Neuronal stem cell (in vitro differentiated cells): ENCODE measurements at places on chromosomes 12 and 14.

DNA sequence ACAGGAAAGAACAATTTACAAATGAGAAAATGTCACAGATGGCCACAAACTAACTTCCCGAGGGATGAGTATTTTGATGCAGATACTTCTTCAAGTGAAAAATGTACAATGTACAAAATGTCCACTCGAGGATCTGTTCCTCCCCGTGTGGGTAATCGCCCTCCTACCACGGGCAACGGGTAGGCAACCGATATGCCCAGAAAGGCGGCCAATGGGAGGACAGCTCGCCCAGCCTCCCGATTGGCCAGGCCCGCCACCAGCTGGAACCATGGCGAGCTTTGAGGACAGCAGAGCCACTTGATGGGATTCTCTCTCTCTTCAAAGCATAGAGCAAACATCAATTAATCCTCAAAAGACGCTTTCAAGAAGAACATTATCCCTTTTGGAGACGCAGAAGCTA lies 42.3 kb downstream of the DPF3 start:
- no peaks in the 10 kb centered on the region for H3K36me3 ChIP-seq
- no peaks in the 10 kb centered on the region for H3K4me1 ChIP-seq
- DNase-seq, result no peak
- no peak overlapping the region for H3K27ac ChIP-seq
- H3K4me3 ChIP-seq, result no peak overlapping the region
- no peaks in the 10 kb centered on the region for H3K27me3 ChIP-seq

DNA sequence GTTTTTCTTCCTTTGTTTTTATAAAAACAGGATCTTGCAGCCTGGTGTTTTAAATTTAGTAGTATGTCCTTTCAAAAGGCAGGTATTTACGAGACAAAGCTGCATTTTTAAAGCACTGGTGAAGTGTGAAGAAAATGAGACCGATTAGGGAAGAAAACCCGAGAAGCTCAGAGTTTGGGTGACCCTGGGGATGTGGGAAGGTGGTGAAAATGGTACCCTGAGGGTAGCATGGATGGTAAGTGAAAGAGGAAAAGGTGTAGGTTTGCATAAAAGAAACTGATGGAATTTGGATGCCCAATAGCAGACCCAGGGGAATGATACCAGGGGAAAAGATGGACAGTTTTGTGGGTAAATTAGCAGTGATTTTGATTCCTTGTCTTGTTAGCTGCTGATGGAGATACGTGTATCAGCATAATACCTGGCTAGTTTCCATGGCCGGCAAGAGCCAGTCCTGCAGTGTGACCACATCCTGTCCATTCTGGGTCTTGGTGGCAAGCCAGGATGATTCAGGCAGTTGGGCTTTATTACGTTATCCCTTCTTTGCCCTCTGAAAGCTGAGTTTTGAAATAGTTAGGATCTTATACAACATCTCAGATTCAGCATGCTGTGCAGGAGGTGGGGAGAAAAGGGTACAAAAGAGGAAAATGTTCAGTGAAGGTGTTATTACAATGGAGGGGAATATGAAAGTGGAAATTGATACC lies 8.9 kb downstream of the BICD1 start:
- no peaks in the 10 kb centered on the region for H3K36me3 ChIP-seq
- H3K4me3 ChIP-seq, result no peak overlapping the region
- no peak overlapping the region for H3K27ac ChIP-seq

GRCh38 chr12:132314516-132315233 lies 14.7 kb downstream of the GALNT9 start:
- no peak for DNase-seq
- no peaks in the 10 kb centered on the region for H3K27me3 ChIP-seq
- no peaks in the 10 kb centered on the region for H3K36me3 ChIP-seq
- H3K4me3 ChIP-seq, result no peak overlapping the region
- no peak overlapping the region for H3K27ac ChIP-seq

- no peak for DNase-seq
- peaks cover 26% of the 10 kb centered on the region for H3K27me3 ChIP-seq
- no peaks in the 10 kb centered on the region for H3K4me1 ChIP-seq
- no peak overlapping the region for H3K27ac ChIP-seq
- no peak overlapping the region for H3K4me3 ChIP-seq
Observed at GRCh38 chr12:113072136-113072535, 15.6 kb downstream of the DTX1 start.

DNA sequence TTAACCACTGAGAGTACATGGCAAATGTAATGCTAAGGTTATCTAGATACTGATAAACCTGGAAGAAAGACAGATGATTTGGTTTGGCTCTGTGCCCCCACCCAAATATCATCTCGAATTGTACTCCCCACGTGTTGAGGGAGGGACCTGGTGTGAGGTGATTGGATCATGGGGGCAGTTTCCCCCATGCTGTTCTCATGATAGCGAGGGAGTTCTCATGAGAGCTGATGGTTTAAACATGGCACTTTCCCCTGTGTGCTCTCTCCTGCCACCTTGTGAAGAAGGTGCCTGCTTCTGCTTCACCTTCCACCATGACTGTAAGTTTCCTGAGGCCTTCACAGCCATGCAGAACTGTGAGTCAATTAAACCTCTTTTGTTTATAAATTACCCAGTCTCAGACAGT lies 14.2 kb downstream of the NOXRED1 start:
- no peak for DNase-seq
- H3K36me3 ChIP-seq, result no peaks in the 10 kb centered on the region
- H3K27ac ChIP-seq, result no peak overlapping the region
- H3K4me1 ChIP-seq, result no peaks in the 10 kb centered on the region

- H3K4me3 ChIP-seq, result no peak overlapping the region
- peaks cover 3% of the 10 kb centered on the region for H3K4me1 ChIP-seq
- no peaks in the 10 kb centered on the region for H3K36me3 ChIP-seq
- H3K27me3 ChIP-seq, result peaks cover 59% of the 10 kb centered on the region
Observed at GRCh38 chr14:103141117-103141796, 18.0 kb downstream of the TNFAIP2 start.

GRCh38 chr14:25103271-25103670 lies 53.3 kb upstream of the STXBP6 start:
- no peak for DNase-seq
- no peak overlapping the region for H3K27ac ChIP-seq
- H3K4me3 ChIP-seq, result no peak overlapping the region

- H3K4me3 ChIP-seq, result no peak overlapping the region
- peaks cover 6% of the 10 kb centered on the region for H3K4me1 ChIP-seq
- no peak overlapping the region for H3K27ac ChIP-seq
- peaks cover 21% of the 10 kb centered on the region for H3K36me3 ChIP-seq
Observed at GRCh38 chr14:100285913-100286400, 20.3 kb downstream of the SLC25A29 start.

DNA sequence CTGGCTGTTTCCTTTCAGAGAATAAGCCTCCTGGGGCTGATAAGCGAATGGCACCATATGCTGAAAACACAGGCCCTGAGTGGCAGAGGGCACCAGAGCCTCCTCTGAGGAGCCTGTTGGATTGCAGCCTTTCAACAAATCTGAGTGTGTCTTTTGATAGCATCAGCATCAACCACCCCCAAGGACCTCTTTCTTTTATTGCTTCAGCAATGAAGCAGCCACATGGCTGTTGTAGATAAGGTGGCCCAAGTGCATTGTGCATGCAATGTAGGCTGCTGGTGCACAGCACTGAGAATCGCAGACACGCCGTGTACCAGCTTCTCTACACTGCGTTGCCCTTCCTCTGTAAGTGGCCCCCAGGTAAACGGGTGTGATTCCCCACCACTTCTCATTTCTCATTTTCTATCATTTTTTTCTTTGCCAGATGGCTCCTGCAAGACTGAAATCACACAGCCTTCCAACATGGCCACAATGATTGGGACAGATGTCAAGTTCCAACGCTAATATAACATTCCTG lies 191.7 kb downstream of the DAD1 start:
- no peak overlapping the region for H3K27ac ChIP-seq
- H3K4me1 ChIP-seq, result peaks cover 6% of the 10 kb centered on the region
- no peak overlapping the region for H3K4me3 ChIP-seq
- H3K36me3 ChIP-seq, result no peaks in the 10 kb centered on the region

GRCh38 chr12:82213761-82214160 lies 144.4 kb downstream of the CCDC59 start:
- H3K4me1 ChIP-seq, result no peaks in the 10 kb centered on the region
- DNase-seq, result no peak
- no peaks in the 10 kb centered on the region for H3K27me3 ChIP-seq
- no peak overlapping the region for H3K27ac ChIP-seq
- no peak overlapping the region for H3K4me3 ChIP-seq
